ENCODE measurements at places on chromosomes 5 and 9.
A peak's percentile ranks its signal among the peaks of the same experiment; 100 is the strongest.

DNA sequence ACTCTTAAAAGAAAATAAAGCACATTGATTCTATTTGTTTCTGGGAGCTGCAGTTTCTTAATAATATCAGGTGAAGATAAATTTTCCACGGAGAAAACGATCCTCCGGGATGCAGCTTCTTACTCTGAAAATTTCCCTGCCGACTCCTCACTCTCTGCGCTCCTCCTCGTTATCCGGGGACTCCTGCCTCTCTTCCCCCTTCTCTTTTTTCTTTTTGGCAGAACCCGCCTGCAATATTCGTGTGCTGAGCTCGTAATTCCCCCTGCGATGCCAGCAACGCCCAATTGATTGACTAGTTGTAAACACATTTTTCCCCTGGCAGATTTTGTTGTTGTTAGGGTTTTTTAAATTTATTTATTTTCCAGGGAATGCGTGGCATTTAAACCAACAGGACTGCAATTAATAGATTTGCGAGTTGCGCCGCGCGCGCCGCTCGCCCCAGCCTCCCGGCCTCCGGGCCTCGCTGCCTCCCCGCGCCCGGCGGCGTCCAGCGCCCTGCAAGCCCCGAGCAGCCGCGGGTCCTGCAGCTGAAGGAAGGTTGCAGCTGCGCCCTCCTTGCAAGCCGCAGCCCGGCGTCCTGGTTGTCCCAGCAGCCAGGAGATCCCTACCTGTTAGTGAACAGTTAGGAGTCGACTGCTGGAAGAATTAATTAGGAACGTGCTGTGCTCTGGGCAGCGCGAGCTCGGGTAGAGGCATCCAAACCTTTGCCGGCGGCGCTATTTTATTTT lies 2.2 kb downstream of the NTNG2 start:
- no peak for DNase-seq

- DNase-seq: no peak
These were observed 15.4 kb upstream of the WNK2 start for GRCh38 chr9:93168581-93168980.

GRCh38 chr9:136336156-136336870 lies 9.0 kb downstream of the GPSM1 start:
- DNase-seq: no peak

DNA sequence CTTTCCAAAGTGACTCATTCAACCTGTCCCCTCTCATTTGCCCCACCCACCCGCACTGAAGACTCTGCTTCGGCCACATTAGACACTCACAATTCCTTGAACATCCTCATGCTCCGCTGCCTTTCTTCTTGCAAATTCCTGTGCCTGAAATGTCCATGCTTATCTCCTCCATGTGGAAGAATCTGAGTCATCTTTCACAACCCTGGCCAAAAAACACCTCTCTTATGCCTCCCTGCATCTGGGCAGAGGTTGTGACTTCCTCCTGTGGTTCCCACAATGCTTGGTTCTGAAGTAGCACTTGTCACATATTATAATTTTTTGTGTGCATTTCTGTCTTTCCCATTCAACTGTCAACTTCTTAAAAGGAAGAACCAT lies 238.6 kb downstream of the ENC1 start:
- DNase-seq: no peak

DNA sequence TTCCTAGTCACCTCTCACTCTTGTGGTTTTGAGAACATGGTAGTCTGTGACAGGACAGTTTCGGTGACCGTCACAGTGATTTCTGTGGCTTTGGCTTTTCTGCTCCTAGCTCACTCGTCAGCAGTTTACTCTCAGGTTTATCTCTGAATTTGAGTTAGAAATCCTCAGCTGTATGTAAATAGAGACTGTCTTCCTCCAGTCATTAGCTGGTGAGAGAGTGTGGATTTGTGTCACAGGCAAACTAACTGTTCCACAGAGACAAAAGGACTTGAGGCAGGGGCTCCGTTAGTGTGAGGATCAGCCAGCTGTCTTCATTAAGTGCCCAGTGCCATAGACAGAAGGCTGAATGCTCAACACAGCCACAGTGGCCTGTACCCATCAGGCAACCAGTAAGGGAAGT lies 131.4 kb downstream of the CD180 start:
- DNase-seq: no peak

GRCh38 chr9:127910613-127911205 lies 6.1 kb downstream of the ST6GALNAC4 start:
- DNase-seq: peak; percentile 36

- DNase-seq: no peak
These were observed 16.3 kb upstream of the CCIN start for GRCh38 chr9:36152741-36153438.

- DNase-seq: peak; percentile 5
These were observed 535 bp downstream of the RFX3 start for GRCh38 chr9:3525096-3525835.

GRCh38 chr5:149133795-149134777 lies 7.2 kb upstream of the ABLIM3 start:
- peak; percentile 98 for DNase-seq

DNA sequence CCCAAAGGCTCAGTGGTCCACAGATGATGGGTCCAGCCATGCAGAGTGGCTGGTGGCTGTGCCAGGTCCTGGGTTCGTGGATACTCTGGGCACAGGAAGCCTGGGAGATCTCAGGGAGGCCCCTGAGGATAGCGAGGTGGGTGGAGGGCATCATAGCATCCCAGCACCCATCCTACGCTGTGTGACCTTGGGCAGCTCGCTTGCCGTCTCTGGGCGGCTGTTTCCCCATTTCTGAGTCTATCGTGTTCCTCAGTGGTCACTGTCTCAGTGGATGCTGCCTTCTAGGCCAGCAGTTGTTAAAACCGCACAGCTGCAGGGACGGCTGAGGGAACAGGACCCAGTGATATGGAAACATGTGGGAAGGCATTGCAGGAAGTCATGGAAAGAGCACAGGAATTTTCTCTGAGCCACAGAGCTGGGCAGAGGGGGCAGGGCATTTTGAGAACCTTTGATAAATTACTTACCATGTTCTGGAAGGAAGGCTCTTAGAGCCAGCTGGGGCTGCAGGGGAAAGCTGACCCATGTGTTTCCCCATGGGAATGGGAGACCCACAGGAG lies 86.4 kb upstream of the COL5A1 start:
- DNase-seq: no peak

DNA sequence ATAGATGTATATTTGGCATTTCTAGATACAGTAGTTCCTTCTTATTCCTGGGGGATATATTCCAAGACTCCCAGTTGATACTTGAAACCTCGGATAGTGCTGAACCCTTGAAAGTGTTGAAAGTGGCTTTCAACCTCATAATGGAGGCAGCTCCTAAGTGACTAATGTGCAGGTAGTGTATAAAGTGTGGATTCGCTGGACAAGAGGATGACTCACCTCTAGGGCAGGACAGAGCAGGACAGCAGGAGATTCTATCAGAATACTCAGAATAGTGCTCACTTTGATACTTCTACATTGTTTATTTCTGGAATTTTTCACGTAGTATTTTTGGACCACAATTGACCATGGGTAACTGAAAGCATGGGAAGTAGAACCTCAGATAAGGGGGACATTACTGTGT lies 1138.9 kb upstream of the WWC1 start:
- no peak for DNase-seq

DNA sequence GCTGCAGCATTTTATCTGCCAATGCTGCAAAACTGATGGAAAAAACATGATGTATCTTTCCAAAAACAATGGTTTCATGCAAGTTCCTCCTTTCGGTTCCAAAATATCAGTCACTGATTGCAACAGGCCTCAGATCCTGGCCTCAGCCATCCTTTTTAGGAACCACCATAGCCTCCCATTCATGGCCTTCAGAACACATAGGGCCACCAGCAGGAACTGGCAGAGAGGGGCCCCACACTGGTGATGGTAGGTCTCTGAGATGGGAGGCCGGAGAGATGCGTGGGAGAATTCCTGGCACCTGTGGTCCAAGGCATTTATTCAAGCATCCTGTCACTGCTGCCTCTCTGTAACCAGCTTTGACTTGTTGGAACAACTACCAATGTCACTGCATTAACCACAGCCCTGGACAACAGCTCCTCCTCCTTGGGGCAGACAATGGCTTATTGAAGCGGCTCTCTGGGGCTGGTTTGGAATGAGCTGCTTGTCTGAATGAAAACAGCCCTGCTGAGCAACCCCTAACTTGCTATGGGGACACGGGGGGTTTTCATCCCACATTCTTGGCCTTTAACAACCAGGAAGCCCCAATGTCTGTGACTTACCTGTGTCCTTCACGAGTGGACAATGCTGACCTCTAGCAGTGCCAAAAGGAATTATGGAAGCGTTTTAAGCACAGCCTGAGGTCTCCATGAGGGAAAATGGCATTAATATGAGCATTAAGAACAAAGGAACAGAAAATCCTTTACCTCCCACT lies 108.1 kb downstream of the LHFPL2 start:
- no peak for DNase-seq

DNA sequence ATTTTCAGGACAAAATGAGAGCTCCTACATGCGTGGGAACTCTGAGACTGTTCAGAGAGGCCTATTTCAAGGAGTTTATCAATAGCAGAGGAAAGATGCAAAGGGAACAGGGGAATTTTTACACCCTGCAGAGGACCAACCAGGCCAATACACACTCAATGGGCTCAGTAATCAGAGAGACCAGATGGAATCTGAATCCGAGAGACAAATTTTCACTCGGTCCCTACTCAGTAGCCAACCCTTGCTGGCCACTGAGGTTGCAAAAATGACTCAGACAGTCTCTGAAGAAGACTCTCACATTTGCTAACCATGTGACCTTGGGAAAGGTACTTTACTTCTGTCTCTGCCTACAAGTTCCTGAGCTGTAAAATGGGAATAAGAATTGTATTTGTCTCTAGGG lies 479.4 kb downstream of the CDK5RAP2 start:
- DNase-seq: no peak

DNA sequence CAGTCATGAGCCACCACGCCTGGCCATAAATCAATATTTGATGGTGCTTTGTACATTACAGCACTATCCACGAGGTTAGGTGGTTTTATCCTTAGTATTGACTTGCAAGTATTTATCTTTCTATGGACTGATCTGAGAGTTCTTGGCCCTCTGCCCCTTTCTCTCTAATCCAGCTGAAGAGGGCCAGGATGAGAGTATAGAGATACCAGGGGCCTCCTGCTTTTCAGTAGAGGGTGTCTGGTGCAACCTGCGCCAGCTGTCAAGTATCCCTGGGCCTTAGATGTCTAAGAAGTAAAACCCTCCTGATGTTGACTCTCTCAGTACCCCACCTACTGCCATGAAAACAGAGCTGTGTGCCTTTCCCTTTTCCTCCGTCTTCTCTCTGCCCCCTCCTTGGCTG lies 153.4 kb downstream of the SLIT3 start:
- no peak for DNase-seq

GRCh38 chr5:137091472-137091871 lies 407.7 kb downstream of the SPOCK1 start:
- peak; percentile 61 for DNase-seq

GRCh38 chr9:2180704-2181103 lies 165.6 kb downstream of the SMARCA2 start:
- DNase-seq: no peak

DNA sequence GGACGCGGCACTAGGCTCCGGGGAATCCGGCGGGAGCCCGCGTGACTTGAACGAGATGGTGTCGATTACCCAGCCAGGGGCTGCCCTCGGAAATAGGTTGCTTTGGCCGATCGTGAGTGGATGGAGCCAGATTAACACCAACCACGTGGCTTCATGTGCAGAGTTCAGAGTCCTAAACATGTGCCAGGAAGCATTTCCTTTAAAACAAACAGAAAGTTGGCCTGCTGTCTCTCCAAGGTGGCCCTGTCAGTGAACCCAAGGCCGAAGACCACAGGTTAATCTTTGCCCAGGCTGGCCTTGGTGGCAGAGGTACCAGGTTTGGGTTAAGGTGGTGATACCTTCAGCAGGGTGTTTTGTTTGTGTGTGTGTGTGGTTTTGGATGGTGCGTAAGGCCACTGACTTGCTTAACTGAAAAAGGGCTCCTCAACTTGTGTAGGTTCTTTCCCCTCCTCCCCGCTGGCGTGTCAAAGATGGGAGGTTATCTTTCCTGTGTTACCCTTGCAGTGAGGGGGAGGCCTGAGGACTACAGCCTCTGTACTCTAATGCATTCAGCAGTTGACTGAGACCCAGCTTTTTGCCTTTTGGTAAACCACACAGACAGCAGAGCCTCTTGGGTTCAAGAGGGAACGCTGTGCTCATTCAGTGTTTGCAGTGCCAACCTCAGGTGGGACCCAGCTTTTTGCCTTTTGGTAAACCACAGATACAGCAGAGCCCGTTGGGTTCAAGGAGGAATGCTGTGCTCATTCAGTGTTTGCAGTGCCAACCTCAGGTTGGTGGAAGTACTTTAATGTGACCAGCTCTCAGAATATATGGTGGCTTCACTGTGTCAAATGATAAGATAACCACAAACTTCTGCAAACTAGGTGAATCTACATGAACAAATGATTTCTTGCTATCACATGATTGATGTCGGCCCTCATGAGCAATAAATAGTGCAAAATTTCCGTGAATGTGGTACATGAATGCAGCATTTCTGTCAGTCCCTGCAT lies 1.4 kb downstream of the IQGAP2 start:
- DNase-seq: no peak

DNA sequence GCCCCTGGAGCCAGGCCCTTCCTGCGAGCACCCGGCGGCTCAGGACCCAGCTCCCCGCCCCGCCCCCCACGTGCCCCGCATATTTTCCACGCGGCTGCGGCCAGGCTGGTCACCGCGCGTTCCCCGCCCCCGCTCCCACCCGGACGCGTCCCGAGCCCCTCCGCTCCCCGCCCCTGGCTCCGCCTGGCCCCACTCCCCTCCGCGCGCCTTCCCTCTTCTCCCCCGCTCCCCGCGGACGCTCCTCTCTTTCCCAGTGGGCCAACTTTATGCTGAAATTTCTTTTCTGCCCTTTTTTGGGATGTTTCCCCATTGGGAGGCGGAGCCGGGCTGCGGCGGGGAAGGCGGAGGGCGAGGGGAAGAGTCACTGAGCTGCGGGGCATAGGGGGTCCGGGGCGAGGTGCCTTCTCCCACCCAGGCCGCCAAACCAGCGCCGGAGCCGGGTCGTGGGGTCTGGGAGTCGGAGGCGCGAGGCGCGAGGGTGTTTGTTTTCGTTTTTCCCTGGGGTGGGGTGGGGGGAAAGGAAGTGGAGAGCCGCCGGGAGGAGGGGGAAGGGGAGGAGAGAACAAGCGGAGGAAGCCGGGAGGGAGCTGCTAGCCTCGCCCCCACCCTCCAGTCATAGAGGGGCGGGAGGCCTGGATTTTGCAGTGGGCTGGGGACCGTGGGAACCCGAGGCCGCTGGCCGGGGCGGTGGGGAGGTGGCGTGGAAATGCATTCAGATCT lies 1.0 kb upstream of the TPM2 start:
- DNase-seq: peak; percentile 95

- no peak for DNase-seq
These were observed 6.5 kb downstream of the TMEM161B start for GRCh38 chr5:88262116-88262515.

- no peak for DNase-seq
These were observed 42.9 kb downstream of the TMEFF1 start for GRCh38 chr9:100515578-100516494.

DNA sequence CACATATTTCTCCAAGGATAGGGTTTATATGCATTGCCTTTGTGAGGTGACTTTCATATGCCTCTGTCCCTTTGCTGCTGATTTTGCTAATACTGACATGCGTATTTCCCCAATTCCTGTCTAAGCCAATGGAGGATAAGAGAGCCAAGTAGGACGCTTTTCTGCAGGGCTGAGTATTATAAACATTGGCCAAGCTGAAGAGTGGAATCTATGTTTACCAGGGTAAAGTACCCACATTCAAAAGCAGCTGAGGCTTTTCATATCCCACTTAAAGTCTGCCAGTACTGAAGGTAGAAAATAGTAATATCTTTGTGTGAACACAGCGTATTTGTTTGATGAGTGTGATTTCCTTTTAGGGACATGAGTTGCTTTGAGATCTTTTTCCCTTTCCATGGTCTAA lies 128.8 kb upstream of the GPR151 start:
- no peak for DNase-seq

- DNase-seq: no peak
These were observed 960 bp upstream of the CTNND2 start for GRCh38 chr5:11905206-11905605.

All from MG63 (cell line).